ENCODE measurements at places on chromosomes 7 and 10. TPM values are rescaled to one million over a fixed set of nuclear protein-coding genes. Genes with fewer than 3 reads are reported as not detected.
A peak's percentile ranks its signal among the peaks of the same experiment; 100 is the strongest.

- DNase-seq, result no peak
Observed at GRCh38 chr10:78623578-78624215, 445.1 kb upstream of the ZMIZ1 start.

DNA sequence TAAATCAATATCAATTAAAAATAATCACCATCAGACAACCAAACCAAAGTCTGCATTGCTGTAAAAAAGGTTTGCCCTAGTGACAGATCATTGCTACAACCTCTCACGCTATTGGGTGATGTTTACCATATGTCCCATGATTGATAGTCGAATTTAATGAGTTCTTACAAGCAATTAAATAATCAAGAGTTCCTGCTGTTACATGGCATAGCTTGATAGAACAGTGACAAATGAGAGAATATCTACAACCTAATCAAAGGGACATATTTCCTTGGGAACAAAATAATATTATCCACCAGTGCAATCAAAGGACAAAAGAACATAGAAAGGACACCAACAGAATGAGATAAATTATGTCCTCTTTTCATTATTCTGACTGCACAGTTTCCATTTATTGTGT, 387.4 kb downstream of the ETV1 start:
- DNase-seq, result no peak

- DNase-seq, result no peak
Observed at GRCh38 chr7:17930546-17930945, 9.7 kb downstream of the SNX13 start.

DNA sequence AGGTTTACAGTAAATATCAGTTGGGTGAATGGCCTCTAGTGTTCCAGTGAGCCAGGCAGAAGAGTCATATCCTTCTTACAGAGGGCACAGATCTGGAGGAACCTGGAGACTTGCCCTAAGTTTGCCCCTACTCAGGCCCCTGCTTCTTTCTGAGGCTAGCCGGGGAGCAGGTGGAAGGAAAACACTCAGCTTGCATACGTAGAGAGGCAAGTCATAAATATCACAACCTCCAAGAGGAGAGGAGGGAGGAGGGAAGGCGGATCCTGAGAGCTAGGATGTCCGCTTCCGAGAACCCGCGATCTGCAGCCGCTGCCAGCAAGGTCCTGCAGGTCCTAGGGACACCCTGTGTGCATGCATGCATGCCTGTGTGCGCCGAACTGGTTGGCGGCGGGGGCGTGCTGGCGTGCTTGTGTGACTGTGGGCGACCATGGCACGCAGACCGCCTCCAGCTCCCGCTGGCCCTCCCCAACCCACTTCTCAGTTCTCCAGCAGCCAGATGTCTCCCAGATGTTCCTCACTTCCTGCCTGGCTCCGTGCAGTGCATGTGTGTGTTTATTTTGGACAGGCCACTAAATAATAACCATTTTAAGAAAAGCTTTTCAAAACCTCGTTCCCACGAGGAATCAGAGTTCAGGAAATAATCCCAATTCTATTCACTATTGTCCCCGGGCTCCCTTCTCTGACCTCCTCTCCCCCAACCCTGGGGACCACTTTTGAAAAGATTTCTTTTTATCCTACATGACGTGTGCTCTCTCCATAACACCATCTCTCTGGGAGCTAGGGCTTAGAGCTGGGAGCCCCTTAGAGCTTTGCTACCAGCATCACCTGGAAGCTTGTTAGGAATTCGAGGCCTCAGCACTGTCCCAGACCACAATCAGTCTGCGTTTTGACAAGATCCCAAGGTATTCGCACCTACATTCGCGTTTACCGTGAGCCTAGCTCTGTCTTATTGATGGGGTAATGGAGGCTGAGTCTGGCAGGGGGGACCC, 32.4 kb downstream of the UNC5B start:
- DNase-seq, result no peak

GRCh38 chr10:35607475-35608327, 2.6 kb downstream of the GJD4 start:
- DNase-seq, result no peak

GRCh38 chr10:133257489-133258065, 19.1 kb downstream of the ADAM8 start:
- DNase-seq, result no peak

- DNase-seq, result peak; percentile 77
Observed at GRCh38 chr10:122298598-122299301, 27.7 kb downstream of the BTBD16 start.

DNA sequence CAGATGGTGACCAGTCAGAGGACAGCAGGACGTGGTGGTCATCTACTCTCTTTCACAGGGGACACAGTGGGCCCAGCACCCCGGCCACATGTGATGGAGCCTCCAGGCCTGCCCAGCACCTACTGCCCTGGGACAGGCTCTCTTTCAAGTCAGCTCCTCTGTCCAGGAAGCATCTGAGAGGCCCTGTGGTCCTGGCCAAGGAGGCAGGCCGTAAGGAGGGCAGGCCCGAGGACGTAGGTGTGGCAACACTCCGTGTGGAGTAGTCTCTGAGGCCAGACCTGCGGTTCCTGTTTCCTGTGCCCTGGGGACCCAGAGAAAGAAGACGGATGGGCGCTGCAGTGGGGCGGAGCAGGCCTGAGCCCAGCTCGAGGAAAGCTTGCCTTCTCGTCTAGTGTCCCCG, 179.2 kb downstream of the EBF3 start:
- no peak for DNase-seq

GRCh38 chr7:157017603-157018327, 7.3 kb upstream of the MNX1 start:
- DNase-seq, result no peak

DNA sequence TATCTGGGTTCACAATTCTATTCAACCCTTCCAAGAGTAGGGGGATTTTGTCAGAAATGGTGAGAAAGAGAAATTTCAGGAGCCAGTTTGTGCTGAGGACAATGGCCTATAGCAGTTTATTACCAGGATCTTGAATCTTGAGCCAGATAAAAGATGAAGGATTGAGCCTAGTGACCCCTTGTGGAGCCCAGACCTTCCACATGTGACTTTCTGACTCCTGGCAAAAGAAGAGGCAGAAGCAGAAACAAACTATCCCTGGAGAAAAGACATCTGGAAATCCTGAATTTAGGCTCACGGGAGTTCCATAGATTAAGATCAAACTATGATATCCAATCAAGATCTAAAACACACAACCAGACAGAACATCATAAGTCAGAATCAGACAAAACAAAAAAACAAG, 60.9 kb upstream of the CHRM2 start:
- DNase-seq, result no peak

DNA sequence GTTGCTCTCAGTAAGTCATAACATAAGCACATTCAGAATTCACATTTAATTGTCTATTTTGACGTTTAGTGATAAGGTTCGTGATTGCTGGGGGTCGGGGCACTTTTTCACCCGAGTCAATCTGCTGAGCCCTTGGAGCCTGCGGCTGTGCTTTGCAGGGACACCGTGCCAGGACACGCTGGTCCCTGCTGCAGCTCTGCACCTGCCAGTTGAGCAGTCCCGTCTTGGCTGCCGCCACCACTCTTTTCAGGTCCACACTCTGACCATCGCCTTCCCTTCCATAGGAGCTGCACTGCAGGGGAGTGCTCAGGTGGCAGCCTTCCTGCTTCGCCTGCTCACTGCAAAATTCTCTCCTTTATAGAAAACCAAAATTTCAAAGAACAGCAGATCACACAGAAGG, 36.4 kb downstream of the CUL1 start:
- no peak for DNase-seq

- DNase-seq, result no peak
Observed at GRCh38 chr7:731440-732085, 4.5 kb upstream of the PRKAR1B start.

- no peak for DNase-seq
Observed at GRCh38 chr7:51325261-51325676, 8.7 kb upstream of the COBL start.

- no peak for DNase-seq
Observed at GRCh38 chr7:148867596-148868377, 16.3 kb downstream of the EZH2 start.

DNA sequence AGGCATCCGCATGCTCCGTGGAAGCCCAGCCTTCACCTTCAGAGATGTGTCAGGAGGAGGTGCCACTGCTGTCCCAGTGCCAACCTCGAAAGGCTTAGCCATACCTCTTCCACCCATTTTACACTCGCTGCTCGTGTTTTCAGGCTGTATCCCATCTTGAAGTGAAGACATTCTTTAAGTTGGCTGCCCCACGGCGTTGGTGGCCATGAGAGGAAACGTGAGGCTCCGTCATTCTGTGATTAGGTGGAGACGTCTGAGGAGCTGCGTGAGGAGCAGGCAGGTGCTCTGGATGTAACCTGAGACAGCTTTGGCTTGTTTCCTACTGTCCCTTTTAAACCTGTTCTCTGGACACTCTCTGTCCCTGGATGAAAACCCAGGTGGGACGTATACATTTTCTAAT, 159.9 kb upstream of the RNF32 start:
- DNase-seq, result no peak

- peak; percentile 60 for DNase-seq
Observed at GRCh38 chr7:16078076-16078952, 343.0 kb downstream of the CRPPA start.

DNA sequence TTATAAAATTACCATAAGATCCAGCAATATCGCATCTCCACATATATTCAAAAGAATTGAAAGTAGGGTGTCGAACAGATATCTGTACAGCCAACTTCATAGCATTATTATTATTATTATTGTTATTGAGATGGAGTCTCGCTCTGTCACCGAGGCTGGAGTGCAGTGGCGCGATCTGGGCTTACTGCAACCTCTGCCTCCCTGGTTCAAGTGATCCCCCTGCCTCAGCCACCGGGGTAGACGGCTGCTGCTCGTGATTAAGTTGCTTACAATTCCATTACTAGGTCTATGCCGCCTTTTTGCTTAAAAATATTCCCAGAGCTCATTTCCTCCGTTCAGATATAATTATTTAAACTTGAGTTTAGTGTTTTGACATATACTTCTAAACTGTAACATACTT, 19.8 kb upstream of the USP6NL start:
- DNase-seq, result no peak

DNA sequence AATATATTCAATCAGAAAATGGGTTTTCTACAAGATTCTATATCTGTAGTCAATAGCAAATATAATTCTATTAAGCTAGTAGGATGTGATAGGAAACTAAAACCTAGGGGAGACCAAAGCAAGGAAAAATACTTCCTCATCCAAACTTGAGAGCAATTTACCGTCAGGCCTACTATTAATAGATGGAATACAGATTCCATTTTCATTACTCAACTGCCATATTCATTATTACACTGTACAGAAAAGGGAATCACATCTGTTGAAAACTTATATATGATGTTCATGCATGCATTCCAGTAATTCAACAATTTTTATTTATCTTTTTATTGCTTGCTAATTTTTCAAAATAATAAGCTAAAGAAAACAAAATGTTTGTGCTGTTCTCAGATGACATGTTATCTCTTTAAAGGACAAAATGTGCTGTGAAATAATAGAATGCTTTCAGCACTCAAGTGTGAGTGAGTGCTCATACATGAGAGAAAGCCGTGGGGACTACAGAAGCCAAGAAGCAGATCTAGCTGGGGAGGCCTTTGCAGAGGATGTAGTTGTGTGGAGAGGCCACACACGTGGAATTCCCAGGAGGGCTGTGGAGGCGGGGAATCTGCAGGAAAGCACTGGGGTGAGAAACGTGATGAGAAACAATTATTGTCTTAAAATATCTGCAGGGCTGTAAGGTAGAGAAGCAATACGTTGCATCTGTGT, 110.0 kb downstream of the EGFR start:
- DNase-seq, result no peak

GRCh38 chr7:138030679-138031351, 28.9 kb upstream of the CREB3L2 start:
- no peak for DNase-seq

- DNase-seq, result no peak
Observed at GRCh38 chr7:147279514-147279913, 1162.9 kb downstream of the CNTNAP2 start.

DNA sequence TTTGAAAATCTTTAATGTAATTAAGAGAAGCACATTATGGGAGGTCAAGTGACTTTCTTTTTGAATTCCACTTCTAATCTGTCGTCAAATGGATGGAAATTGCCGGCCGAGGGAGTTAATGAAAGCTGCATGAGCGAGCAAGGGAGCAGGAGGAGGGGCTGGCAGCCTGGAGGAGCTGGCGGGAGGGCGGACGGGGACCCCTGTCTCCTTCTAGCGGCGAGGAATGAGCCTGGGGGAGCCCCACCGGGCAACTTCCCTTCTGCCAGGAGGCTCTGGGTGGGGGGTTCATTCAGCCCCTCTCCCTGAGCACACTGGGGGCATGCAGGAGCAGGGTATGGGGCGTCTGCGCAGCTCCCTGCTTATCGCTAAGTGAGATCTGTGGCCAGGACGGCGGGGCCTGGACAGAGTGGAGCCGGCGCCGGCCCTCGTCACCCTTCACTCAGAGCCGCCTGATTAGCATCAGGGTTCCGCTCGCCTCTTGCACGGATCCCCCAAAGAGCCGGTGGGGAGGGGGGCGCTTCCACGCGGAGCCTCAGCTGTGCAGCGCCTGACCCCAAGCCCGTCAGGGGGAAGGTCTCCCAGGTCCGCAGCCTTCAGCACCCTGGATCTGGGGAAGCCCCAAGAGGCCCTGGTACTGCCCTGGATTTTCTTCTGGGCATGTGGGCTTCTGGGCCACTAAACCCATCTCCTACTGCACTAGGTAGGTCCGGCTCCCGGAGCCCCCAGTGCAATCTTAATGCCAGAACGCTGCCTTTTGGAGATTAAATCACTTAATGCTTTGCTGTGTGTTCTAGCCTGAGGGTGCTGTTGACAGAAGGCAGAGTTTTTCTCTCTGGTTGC, 680.8 kb downstream of the LRMDA start:
- DNase-seq, result no peak

- DNase-seq, result no peak
Observed at GRCh38 chr10:131692686-131693334, 208.0 kb upstream of the PPP2R2D start.

Gene MYL10
- 0.30 TPM for polyA plus RNA-seq

Gene PKD2L1
- not detected for polyA plus RNA-seq

Gene EDRF1
- 47.4 TPM for polyA plus RNA-seq

Gene CALD1
- polyA plus RNA-seq, result 217 TPM

Gene SEMA3A
- 15.9 TPM for polyA plus RNA-seq

Gene TACC2
- 39.7 TPM for polyA plus RNA-seq

Gene PLPP4
- 6.2 TPM for polyA plus RNA-seq

Gene ITIH5
- 19.7 TPM for polyA plus RNA-seq
